Hypothalamus (tissue), 51 donors: ENCODE measurements at places on chromosomes 7 and 10.

- no peak for DNase-seq
These were observed 253.5 kb upstream of the TEX47 start for GRCh38 chr7:89049043-89049442.

- no peak for DNase-seq
These were observed 5.7 kb downstream of the GLRX3 start for GRCh38 chr10:130141878-130142277.

- no peak for DNase-seq
These were observed 118.5 kb downstream of the ABLIM1 start for GRCh38 chr10:114539623-114540022.

DNA sequence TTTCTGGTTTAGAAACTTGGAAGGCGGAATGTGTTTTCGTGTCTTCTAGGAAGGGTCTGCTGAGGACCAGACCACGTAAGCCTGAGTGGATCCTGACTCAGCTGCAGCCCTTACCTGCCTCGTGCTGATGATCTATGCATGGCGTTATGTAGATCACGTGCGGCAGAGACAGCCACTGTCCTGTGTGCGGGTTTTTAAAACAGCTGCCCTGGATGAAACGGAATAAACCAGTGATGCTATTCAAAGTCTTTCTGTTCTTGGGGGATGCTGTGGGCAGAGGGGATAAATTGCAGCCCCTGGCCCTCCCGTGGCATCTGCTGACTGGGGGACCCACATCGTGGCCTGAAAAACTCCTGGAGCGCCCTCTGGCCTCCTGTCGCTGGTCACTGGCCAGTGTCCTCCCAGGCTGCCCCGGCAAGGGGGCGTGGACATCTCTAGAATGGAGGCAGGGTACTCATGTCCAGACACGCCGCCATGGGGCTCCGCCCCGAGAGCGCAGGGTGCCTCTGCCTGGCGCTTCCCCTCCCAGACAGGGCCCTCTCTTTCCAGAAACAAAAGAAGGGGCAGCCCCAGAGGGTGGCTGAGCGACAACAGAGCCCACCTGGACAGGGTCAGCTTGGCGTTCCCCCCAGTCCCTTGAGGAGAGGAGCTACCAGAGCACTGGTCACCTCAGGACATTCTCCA, 13.2 kb downstream of the ALKBH4 start:
- no peak for DNase-seq

- no peak for DNase-seq
These were observed 47.2 kb upstream of the DPYSL4 start for GRCh38 chr10:132139526-132139925.

DNA sequence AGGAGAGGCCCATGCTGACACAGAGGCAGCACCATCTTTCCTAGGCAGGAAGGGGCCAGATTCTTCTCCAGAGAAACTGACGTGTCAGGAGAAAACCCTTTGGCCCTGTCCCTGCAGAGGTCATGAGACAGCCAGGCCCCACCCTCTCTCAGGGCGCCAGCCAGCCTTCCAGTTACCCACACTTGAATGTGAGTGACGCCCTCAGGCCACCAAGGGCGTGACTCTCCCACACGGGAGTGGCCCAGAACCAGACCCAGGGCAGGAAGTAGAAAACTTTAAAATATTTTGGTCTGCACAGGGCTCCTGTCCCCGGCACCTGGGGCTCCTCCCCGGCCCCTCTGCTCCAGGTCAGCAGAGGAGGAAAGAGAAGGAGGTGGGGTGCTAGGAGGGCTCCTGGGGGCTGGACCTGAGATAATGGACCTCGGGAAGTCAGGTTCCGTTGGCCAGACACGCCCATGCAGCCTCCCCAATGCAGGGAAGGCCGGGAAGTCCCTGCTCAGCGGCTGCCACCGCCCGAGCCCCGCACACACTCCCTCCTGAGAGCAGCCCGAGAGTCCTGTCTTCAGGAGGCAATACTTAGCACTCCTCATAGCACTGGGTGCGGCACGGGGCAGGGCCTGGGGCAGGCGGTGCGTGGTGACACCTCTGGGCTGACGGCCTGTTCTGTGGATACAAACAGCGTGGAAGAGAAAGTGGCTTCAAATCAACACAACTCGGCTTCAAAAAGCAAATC, 67.0 kb upstream of the CFAP46 start:
- DNase-seq, result no peak
